Activated naive CD4-positive, alpha-beta T cell treated with anti-CD3 and anti-CD28 coated beads, Interleukin-2, amount 10 ng/mL, durations not matched to agents 7 days and 5 days (primary cell): ENCODE measurements at places on chromosomes 6 and 20.

- DNase-seq: no peak
- peaks cover 41% of the 10 kb centered on the region for H3K4me1 ChIP-seq
- H3K4me3 ChIP-seq: no peak overlapping the region
- H3K27ac ChIP-seq: no peak overlapping the region
These were observed 3.0 kb upstream of the ABCF1 start for GRCh38 chr6:30568245-30568644.

DNA sequence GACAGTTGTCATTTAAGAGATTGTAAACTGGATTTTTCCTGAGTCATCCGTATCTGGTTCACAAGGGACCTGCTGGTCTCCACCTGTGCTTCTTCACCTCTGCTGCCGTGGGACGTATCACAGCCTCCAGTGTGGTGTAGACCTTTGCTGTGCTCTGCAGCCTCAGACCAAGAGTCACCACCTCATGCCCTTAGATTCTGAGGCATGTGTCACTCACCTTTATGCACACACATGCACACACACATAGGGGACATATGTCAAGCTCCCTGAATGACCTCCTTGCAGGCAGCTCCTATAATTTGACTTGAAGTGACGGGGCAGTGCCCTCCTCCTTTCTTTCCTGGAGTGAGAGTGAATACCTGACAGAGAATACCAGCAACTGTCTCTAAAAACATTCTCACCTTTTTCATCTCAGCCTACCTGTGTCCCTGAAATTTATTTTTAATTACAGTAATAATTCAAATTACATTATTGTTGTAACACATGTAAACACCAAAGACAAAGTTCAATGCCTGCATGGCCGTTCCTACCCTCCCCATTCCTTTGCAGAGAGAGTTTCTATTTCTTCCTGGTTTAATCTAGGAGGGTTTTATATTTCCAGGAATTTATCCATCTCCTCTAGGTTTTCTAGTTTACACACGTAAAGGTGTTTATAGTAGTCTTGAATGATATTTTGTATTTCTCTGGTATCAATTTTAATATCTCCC lies 3.5 kb downstream of the SLC17A4 start:
- no peak for DNase-seq
- no peaks in the 10 kb centered on the region for H3K4me1 ChIP-seq
- H3K27me3 ChIP-seq: peaks cover 23% of the 10 kb centered on the region
- no peaks in the 10 kb centered on the region for H3K36me3 ChIP-seq
- H3K27ac ChIP-seq: no peak overlapping the region

DNA sequence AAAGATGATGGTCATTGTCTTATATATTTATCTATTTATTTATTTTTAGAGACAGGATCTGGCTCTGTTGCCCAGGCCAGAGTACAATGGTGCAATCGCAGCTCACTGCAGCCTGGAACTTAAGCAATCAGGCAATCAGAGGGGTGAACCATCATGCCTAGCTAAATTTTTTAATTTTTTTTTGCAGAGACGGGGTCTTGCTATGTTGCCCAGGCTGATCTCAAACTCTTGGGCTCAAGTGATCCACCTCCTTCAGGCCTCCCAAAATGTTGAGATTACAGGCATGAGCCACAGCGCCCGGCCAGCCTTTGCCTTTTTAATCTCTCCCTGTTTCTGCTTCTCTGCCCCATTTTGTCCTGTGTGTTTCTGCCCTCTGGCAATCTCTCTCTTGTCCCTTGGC lies 102.2 kb downstream of the NCR2 start:
- no peak overlapping the region for H3K4me3 ChIP-seq
- no peak overlapping the region for H3K27ac ChIP-seq
- peaks cover 69% of the 10 kb centered on the region for H3K27me3 ChIP-seq
- no peak for DNase-seq
- H3K36me3 ChIP-seq: peaks cover 2% of the 10 kb centered on the region

- no peaks in the 10 kb centered on the region for H3K27me3 ChIP-seq
- peak within 1 kb of the TSS; percentile 75 for H3K27ac ChIP-seq
- no peak for DNase-seq
- peaks cover 8% of the 10 kb centered on the region for H3K36me3 ChIP-seq
- H3K4me3 ChIP-seq: peak within 1 kb of the TSS; percentile 78
These were observed at the start of gene C20orf144 for GRCh38 chr20:33662172-33662571. C20orf144 (plus strand) TSS chr20:33662327; CDS start chr20:33662346, 19 bp downstream.

GRCh38 chr6:48765352-48765961 lies 654.5 kb upstream of the PTCHD4 start:
- H3K4me1 ChIP-seq: no peaks in the 10 kb centered on the region
- no peak overlapping the region for H3K4me3 ChIP-seq
- DNase-seq: no peak
- H3K27ac ChIP-seq: no peak overlapping the region
- no peaks in the 10 kb centered on the region for H3K36me3 ChIP-seq
- H3K27me3 ChIP-seq: no peaks in the 10 kb centered on the region

- no peak for DNase-seq
- no peaks in the 10 kb centered on the region for H3K27me3 ChIP-seq
- H3K4me3 ChIP-seq: no peak overlapping the region
- H3K4me1 ChIP-seq: no peaks in the 10 kb centered on the region
These were observed 78.0 kb downstream of the TRMT11 start for GRCh38 chr6:126064257-126064747.

- H3K27me3 ChIP-seq: peaks cover 10% of the 10 kb centered on the region
- H3K36me3 ChIP-seq: no peaks in the 10 kb centered on the region
- no peak for DNase-seq
- H3K27ac ChIP-seq: no peak overlapping the region
- H3K4me1 ChIP-seq: no peaks in the 10 kb centered on the region
- H3K4me3 ChIP-seq: no peak overlapping the region
These were observed 42.9 kb downstream of the TMEM244 start for GRCh38 chr6:129818251-129818650.

DNA sequence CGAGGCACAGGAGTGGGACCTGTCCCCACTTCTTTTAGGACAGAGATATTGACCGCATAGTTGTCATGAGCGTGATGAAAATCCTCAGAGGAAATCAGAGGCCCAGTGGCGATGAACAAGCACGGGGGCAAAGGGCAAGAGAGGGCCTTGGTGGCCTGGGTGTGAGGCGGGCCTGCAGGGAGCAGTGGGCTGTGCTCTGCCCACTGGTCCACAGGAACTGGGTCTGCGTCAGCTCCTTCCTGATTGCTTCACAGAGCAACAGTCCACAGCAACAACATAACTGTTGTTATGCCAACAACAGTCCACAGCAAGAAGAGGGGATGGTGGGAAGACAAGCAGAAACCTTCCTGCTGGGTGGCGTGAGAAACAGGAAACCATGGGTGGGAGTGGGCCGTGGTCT lies 335.6 kb downstream of the ZFAND3 start:
- H3K27me3 ChIP-seq: no peaks in the 10 kb centered on the region
- no peak overlapping the region for H3K27ac ChIP-seq
- H3K4me1 ChIP-seq: no peaks in the 10 kb centered on the region
- H3K4me3 ChIP-seq: no peak overlapping the region
- H3K36me3 ChIP-seq: peaks cover 2% of the 10 kb centered on the region
- DNase-seq: no peak

- no peak overlapping the region for H3K4me3 ChIP-seq
- no peaks in the 10 kb centered on the region for H3K36me3 ChIP-seq
- no peaks in the 10 kb centered on the region for H3K27me3 ChIP-seq
- no peaks in the 10 kb centered on the region for H3K4me1 ChIP-seq
- DNase-seq: no peak
These were observed 744.1 kb downstream of the DHX35 start for GRCh38 chr20:39706184-39706663.

DNA sequence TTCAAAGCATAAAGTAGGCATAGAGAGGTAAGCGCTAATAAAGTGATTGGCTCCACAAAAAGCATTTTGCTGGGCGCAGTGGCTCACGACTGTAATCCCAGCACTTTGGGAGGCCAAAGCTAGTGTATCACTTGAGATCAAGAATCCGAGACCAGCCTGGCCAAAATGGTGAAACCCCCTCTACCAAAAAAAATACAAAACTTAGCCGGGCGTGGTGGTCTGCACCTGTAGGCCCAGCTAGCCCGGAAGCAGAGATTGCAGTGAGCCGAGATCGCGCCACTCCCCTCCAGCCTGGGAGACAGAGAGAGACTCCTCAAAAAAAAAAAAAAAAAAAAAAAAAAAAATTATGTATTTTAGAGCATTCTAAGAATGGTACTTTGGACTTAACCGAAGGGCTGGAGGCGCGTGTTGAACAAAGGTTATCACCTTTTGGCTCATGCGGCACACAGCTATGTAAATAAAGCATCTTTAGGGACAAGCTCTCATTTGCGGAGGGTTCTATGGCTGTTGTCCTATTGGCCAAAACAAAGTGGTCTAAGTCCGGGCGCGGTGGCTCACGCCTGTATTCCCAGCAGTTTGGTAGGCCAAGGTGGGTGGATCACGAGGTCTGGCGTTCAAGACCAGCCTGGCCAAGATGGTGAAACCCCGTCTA lies 17.4 kb downstream of the HFE start:
- peak; percentile 57 for DNase-seq
- H3K36me3 ChIP-seq: peaks cover 6% of the 10 kb centered on the region
- H3K27me3 ChIP-seq: peaks cover 3% of the 10 kb centered on the region
- H3K4me3 ChIP-seq: peak overlapping the region; percentile 88
- peaks cover 30% of the 10 kb centered on the region for H3K4me1 ChIP-seq

GRCh38 chr6:157646012-157646411 lies 177.0 kb upstream of the SNX9 start:
- H3K4me3 ChIP-seq: no peak overlapping the region
- no peak overlapping the region for H3K27ac ChIP-seq
- H3K27me3 ChIP-seq: peaks cover 21% of the 10 kb centered on the region
- no peak for DNase-seq
- H3K4me1 ChIP-seq: peaks cover 28% of the 10 kb centered on the region

- no peak for DNase-seq
- no peak overlapping the region for H3K4me3 ChIP-seq
- H3K27ac ChIP-seq: no peak overlapping the region
- no peaks in the 10 kb centered on the region for H3K36me3 ChIP-seq
These were observed 19.7 kb upstream of the UTRN start for GRCh38 chr6:144265390-144265789.

DNA sequence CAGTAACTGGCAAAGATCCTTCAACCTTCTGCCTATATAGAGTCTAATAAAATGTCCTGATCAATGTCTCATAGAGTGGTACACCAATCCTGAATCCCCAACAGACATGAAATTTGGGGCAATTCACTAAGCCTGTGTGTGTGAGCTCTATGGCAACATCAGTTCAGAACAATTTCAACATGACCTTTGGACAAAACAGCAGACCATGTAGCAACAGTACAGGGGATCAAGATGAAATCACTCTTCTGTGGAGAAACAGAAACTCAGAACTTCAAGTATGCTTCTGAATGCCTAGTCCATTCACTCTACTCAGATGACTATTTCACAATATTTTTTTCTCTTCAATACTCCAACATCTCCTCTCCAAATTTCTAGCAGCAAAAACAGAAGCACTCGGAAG lies 49.1 kb upstream of the OPRM1 start:
- H3K4me3 ChIP-seq: no peak overlapping the region
- no peak for DNase-seq
- H3K36me3 ChIP-seq: no peaks in the 10 kb centered on the region
- no peak overlapping the region for H3K27ac ChIP-seq

DNA sequence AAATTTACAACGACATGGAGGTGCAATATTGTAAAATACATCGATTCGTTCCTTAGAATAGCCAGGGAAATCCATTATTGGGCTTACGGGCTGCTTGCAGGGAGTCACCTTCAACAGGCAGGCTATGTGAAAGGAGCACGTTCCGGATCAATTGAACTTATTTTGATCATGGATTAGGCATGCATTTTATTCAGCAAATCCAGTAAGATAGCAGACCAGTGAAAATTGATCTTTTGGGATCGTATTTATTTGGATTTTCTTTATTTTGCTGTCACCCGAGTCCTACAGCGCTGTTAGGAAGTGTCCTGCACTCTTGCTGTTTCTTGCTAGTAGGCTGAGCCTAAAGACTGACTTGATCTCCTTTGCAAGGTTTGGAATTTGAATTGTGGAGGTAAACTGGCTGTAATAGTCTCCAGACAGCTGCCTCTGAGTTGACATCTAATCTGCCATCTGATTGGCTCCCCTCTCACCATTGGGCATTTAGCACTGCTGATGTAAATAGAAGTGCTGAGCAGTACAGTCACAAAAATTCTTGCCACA lies 3.0 kb downstream of the ARID1B start:
- H3K27ac ChIP-seq: peak overlapping the region; percentile 94
- H3K36me3 ChIP-seq: peaks cover 19% of the 10 kb centered on the region
- peaks cover 51% of the 10 kb centered on the region for H3K4me1 ChIP-seq

- H3K4me1 ChIP-seq: no peaks in the 10 kb centered on the region
- H3K4me3 ChIP-seq: no peak overlapping the region
- no peak overlapping the region for H3K27ac ChIP-seq
- DNase-seq: no peak
These were observed 35.2 kb upstream of the BLCAP start for GRCh38 chr20:37562695-37563480.

GRCh38 chr20:36606158-36607066 lies 833 bp downstream of the RAB5IF start:
- peaks cover 4% of the 10 kb centered on the region for H3K27me3 ChIP-seq
- peaks cover 34% of the 10 kb centered on the region for H3K36me3 ChIP-seq
- DNase-seq: peak; percentile 34
- H3K4me1 ChIP-seq: peaks cover 37% of the 10 kb centered on the region
- H3K4me3 ChIP-seq: peak overlapping the region; percentile 99
- peak overlapping the region; percentile 95 for H3K27ac ChIP-seq

DNA sequence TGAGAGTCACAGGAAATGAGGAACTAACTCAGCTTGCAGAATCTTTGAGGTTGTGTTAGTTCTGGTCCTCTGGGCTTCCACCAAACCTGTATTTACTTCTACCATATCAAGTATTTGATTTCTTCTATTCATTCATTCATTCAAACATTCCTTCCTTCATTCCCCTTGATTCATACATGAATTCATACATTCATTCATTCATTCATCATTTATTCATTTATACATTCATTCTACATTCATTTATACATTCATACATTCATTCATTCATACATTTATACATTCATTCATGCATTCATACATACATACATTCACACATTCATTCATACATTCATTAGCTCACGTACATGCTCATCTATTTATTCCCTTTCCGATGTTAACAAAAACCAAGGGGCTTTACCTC lies 120.3 kb downstream of the BMP7 start:
- H3K36me3 ChIP-seq: no peaks in the 10 kb centered on the region
- H3K4me3 ChIP-seq: no peak overlapping the region
- DNase-seq: no peak
- peaks cover 2% of the 10 kb centered on the region for H3K4me1 ChIP-seq
- peaks cover 11% of the 10 kb centered on the region for H3K27me3 ChIP-seq
- H3K27ac ChIP-seq: no peak overlapping the region

DNA sequence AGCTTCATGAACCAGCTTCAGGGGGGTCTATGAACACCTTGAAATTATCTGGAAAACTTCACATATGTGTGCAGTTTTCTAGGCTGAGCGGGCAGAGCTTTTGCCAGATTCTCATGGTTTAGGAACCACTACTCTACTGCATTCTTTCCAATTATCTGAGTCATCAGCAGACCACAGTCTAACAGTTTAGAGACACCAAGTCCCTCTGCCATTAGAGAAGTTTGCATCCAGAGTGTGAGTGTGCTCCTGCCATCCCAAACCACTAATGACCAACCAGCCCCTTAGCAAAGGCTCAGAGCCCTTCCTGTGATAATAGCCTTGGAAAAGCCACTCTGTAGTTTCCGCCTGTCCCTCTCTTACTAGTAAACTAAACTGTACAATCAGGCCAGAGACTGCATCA lies 96.8 kb downstream of the PHACTR1 start:
- H3K4me1 ChIP-seq: no peaks in the 10 kb centered on the region
- H3K27ac ChIP-seq: no peak overlapping the region
- H3K4me3 ChIP-seq: no peak overlapping the region
- H3K36me3 ChIP-seq: no peaks in the 10 kb centered on the region
- DNase-seq: no peak

- DNase-seq: no peak
- H3K4me3 ChIP-seq: no peak overlapping the region
- H3K4me1 ChIP-seq: peaks cover 25% of the 10 kb centered on the region
These were observed 47.4 kb upstream of the IRF4 start for GRCh38 chr6:343960-344815.
